ENCODE measurements at places on chromosomes 2 and 18. TPM values are rescaled to one million over a fixed set of nuclear protein-coding genes. Genes with fewer than 3 reads are reported as not detected.

GRCh38 chr18:24238387-24238786, 99.5 kb downstream of the CABYR start:
- no peaks in the 10 kb centered on the region for H3K27me3 ChIP-seq
- H3K27ac ChIP-seq, result no peak overlapping the region
- DNase-seq, result no peak
- H3K36me3 ChIP-seq, result peaks cover 8% of the 10 kb centered on the region

Gene IL36RN
- total RNA-seq, result not detected

DNA sequence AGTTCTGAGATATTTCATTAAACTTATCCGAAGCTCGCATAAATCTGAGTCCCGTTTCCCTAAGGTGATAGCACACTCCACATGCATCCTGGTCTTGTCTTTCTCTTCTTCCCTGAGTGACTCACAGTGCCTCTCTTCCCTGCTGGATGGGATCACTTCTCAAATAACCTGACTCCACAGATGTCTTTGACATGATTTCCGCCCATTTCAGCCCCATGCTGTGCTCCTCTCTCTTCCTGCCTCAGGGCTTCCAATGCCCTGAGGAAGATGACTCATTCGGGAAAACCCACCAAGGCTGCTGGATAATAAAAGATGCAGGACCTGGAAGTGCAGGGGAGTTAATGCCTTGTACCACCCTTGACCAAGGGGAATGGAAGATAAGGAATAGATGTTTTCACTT, 441.7 kb upstream of the SOX11 start:
- peaks cover 26% of the 10 kb centered on the region for H3K4me1 ChIP-seq
- H3K36me3 ChIP-seq, result peaks cover 11% of the 10 kb centered on the region
- H3K27me3 ChIP-seq, result no peaks in the 10 kb centered on the region
- peak overlapping the region; percentile 52 for H3K27ac ChIP-seq
- no peak overlapping the region for H3K4me3 ChIP-seq
- DNase-seq, result peak; percentile 42

Gene MC5R
- total RNA-seq, result not detected

- no peaks in the 10 kb centered on the region for H3K27me3 ChIP-seq
- no peak overlapping the region for H3K27ac ChIP-seq
- H3K36me3 ChIP-seq, result no peaks in the 10 kb centered on the region
- no peak overlapping the region for H3K4me3 ChIP-seq
- DNase-seq, result no peak
- H3K4me1 ChIP-seq, result peaks cover 23% of the 10 kb centered on the region
These were observed 214.5 kb downstream of the EN1 start for GRCh38 chr2:118632921-118633320.

- peaks cover 24% of the 10 kb centered on the region for H3K4me1 ChIP-seq
- no peak overlapping the region for H3K27ac ChIP-seq
- peaks cover 4% of the 10 kb centered on the region for H3K36me3 ChIP-seq
- no peak for DNase-seq
- H3K4me3 ChIP-seq, result no peak overlapping the region
These were observed 6.6 kb downstream of the ATOH8 start for GRCh38 chr2:85760371-85760770.

- peaks cover 12% of the 10 kb centered on the region for H3K4me1 ChIP-seq
- H3K4me3 ChIP-seq, result no peak overlapping the region
- DNase-seq, result no peak
These were observed 443.0 kb upstream of the SLC39A10 start for GRCh38 chr2:195214072-195214471.

DNA sequence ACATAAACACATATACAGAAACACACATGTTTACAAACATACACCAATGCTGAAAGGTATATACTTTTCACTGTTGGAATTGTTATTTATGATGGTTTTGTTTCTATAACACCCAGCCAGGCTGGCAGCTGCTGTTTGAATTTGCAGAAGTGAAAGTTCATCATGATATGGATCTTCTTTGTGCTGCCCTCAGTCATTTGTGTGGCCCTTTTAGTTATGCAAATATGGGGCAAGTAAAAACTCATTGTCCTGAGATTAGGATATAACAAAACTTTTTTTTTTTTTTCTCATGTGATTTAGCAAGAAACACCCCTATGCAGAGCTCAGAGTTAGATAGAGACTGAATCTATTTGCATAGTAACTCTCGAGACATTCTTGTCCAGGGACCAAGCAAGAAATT, 714.1 kb downstream of the KCNJ3 start:
- no peak overlapping the region for H3K4me3 ChIP-seq
- DNase-seq, result no peak
- H3K27me3 ChIP-seq, result no peaks in the 10 kb centered on the region
- no peak overlapping the region for H3K27ac ChIP-seq
- no peaks in the 10 kb centered on the region for H3K4me1 ChIP-seq

Gene LRRTM1
- total RNA-seq, result 3.8 TPM

DNA sequence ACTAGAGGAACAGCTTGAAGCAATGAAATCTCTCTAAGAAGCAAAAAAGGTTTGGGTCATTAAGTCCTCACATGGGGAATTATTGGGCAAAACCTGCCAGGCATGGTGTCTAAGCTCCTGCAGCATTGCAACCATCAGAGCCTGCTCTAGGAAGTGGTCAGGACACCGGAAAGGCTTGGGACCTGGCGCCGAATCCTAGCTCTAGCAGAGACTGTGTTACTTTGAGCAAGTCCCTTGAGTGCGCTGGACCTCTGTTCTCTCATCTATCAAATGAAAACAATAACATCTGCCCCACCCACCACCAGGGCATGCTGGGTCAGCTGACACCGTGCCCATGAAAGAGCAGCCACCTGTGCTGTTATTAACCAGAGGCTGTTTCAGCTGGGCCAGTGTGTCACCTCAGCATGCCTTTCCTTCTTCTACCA, 6.3 kb downstream of the TMEM127 start:
- peak overlapping the region; percentile 67 for H3K27ac ChIP-seq
- peak; percentile 32 for DNase-seq
- H3K4me3 ChIP-seq, result peak overlapping the region; percentile 16
- peaks cover 35% of the 10 kb centered on the region for H3K4me1 ChIP-seq
- peaks cover 10% of the 10 kb centered on the region for H3K27me3 ChIP-seq

Gene LYG1
- 1.2 TPM for total RNA-seq

Gene CRIM1
- 35.7 TPM for total RNA-seq

Gene DNAJC10
- total RNA-seq, result 63.0 TPM

Gene AOX1
- total RNA-seq, result 0.32 TPM

DNA sequence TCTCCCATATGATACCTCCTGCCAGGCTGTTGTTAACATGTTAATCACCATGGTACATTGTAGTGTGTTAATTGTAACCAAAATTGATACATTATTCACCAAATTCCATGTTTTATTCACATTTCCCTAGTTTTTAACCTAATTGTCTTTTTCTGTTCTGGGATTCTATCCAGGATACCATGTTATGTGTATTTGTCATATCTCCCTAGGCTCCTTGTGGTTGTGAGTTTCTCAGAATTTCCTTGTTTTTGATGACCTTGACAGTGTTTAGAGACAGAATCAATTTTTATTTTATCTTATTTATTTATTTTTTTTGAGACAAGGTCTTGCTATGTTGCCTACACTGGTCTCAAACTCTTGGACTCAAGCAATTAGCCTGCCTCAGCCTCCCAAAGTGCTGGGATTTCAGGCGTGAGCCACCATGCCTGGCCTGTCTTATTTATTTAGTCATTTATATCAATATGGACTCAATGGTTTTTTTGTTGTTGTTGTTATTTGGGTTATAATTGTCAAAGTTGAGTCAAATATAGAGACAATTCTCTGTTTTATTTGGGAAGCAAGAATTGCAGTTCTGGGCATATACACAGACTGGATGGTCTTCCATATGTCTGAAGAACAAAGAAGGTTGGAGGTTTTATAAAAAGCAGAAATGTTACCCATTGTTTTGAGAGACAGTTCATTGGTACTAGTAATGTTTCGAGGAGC, 42.6 kb downstream of the INPP4A start:
- H3K36me3 ChIP-seq, result no peaks in the 10 kb centered on the region
- no peak overlapping the region for H3K27ac ChIP-seq
- peaks cover 16% of the 10 kb centered on the region for H3K4me1 ChIP-seq
- peaks cover 4% of the 10 kb centered on the region for H3K27me3 ChIP-seq
- no peak for DNase-seq

DNA sequence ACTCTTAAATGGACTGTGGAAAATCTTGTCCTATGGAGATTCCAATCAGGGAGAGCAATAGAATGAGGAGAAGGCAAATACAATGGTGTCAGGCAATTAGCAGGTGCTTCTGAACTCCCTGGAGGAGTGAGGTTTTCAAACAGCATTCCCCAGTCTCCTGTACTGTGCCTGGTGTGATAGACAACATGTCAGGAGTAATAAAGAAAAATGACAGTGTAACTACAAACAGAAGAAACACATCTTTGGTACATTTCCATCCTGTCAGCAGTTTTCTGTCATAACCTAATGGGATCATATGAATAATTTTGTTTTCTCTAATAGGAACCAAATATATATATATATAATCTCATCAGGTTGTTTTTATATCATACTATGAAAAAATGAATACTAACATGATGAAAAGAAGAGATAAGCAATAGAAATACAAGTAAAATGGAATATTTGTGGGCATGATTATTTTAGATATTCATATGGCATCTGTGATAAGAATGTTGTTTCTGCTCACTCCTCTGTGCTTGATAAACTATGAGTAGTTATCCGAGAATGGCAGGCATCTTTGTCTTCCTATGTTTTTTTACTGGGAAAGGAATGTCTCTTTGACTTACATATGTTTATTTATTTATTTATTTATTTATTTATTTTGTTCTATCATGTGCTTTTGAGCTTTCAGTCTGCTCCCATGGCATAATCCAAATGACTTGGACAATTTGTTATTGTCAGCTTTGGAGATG, 441.7 kb downstream of the TXNL1 start:
- DNase-seq, result no peak
- H3K27ac ChIP-seq, result no peak overlapping the region
- H3K36me3 ChIP-seq, result no peaks in the 10 kb centered on the region
- H3K4me3 ChIP-seq, result no peak overlapping the region

DNA sequence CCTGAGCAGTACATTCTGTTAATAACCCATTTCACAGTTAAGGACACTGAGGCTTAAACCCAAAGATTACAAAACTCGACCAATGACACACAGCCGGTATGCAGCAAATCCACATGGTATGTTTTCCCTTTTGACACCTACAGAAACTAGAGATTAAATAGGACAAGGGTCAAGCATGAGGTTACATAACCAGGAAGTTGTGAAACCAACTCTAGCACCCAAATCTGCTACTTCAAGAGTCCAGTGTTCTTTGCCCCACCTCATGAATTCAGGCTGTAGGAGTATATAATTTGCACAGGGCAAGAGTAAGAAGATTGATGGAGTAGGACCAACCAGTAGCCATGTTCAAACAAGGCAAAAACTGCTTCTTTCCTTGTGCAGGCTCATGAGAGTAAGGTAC, 249.8 kb downstream of the BCL11A start:
- H3K36me3 ChIP-seq, result no peaks in the 10 kb centered on the region
- no peak for DNase-seq
- no peaks in the 10 kb centered on the region for H3K4me1 ChIP-seq
- no peak overlapping the region for H3K27ac ChIP-seq

Gene TRIM54
- 2.0 TPM for total RNA-seq

- DNase-seq, result no peak
- no peak overlapping the region for H3K27ac ChIP-seq
- H3K27me3 ChIP-seq, result no peaks in the 10 kb centered on the region
- H3K4me3 ChIP-seq, result no peak overlapping the region
- no peaks in the 10 kb centered on the region for H3K4me1 ChIP-seq
These were observed 438.2 kb downstream of the EPHA4 start for GRCh38 chr2:221133941-221134340.

DNA sequence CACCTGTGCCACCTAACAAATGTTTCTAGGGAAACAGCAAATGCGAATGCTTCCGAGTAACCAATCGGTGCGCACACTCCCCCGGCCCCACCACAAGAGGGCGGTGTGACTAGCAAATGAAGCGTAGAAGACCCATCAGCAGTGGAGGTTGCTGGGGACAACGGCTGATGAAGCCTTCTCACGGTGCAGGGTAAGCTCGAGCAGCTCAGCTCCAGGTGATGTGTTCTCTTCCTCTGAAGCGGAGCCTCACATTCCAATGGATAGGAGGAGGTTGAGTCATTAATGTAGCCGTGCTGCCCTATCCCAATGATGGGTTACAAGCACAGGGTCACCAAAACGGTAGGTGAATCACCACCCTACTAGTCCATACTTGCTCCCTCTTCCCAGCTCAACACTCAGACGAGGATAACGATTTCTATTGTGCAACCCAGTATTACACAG, 127.6 kb upstream of the TWIST2 start:
- no peak overlapping the region for H3K27ac ChIP-seq
- H3K4me3 ChIP-seq, result no peak overlapping the region

DNA sequence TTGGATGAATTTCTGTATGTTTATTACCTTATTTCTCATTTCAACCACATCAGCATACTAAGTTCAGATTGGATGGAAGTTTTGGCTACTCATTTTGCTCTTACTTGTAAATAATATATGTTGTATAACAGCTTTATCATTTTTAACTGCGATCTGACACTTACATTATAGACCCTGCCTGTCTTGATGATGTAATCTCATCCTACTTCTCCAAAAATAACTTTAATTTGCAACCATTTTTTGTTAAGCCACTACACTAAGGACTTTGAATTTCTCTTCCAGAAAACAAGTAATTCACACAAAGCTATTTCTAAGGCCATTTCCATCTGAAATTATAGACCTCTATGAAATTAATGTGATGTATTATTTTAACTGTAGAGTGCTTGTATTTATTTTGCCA, 240.7 kb downstream of the WDR7 start:
- H3K27ac ChIP-seq, result no peak overlapping the region
- H3K4me1 ChIP-seq, result peaks cover 6% of the 10 kb centered on the region
- no peak overlapping the region for H3K4me3 ChIP-seq
- DNase-seq, result no peak
- no peaks in the 10 kb centered on the region for H3K27me3 ChIP-seq

- H3K27me3 ChIP-seq, result peaks cover 1% of the 10 kb centered on the region
- H3K4me1 ChIP-seq, result no peaks in the 10 kb centered on the region
- H3K36me3 ChIP-seq, result no peaks in the 10 kb centered on the region
- no peak for DNase-seq
- no peak overlapping the region for H3K27ac ChIP-seq
These were observed 45.6 kb upstream of the TMEM178A start for GRCh38 chr2:39620067-39620466.

Gene UGT1A8
- total RNA-seq, result not detected

DNA sequence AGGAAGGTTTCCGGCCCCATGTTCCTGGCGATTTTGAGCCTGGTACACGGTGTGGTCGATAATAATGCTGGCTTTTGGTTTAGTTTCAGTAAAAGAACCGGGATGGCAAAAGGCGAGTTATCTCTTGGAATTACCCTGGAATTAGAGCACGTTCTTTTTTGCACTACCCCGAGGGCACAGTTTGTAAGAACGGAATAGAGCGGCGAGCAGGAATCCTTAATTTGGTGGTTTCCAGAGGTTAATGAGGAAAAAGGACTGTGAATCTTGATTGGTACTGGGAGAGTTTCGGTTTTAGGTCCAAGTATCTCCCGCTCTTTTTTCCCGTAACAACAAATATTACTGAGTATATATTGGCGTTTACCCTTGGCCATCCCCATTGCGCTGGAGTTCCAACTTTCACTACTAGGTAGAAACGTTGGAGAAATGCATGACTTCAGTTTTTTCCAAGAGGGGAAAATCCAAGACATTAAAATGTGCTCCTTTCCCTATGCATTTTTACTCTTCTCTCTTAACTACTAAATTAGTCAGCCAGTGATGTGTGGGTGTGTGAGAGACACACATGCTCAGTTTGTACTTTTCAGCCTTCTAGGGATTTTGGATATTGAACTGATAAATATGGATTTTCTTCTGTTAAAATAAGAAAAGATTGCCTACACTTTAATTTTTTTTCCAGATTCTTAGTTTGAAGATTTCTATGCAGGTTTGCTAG, 160.8 kb downstream of the AGPS start:
- H3K27ac ChIP-seq, result peak overlapping the region; percentile 98
- no peak for DNase-seq
- H3K4me3 ChIP-seq, result peak overlapping the region; percentile 97

GRCh38 chr2:109582928-109583895, 30.6 kb downstream of the SEPTIN10 start:
- H3K4me3 ChIP-seq, result no peak overlapping the region
- H3K4me1 ChIP-seq, result peaks cover 10% of the 10 kb centered on the region
- H3K27me3 ChIP-seq, result no peaks in the 10 kb centered on the region
